ENCODE measurements at places on chromosomes 1 and 21.

GRCh38 chr1:1264026-1264425 is 9.6 kb downstream of the UBE2J2 start:
- DNase-seq = no peak

- no peak for DNase-seq
These were observed 17.8 kb downstream of the CASZ1 start for GRCh38 chr1:10778640-10779039.

DNA sequence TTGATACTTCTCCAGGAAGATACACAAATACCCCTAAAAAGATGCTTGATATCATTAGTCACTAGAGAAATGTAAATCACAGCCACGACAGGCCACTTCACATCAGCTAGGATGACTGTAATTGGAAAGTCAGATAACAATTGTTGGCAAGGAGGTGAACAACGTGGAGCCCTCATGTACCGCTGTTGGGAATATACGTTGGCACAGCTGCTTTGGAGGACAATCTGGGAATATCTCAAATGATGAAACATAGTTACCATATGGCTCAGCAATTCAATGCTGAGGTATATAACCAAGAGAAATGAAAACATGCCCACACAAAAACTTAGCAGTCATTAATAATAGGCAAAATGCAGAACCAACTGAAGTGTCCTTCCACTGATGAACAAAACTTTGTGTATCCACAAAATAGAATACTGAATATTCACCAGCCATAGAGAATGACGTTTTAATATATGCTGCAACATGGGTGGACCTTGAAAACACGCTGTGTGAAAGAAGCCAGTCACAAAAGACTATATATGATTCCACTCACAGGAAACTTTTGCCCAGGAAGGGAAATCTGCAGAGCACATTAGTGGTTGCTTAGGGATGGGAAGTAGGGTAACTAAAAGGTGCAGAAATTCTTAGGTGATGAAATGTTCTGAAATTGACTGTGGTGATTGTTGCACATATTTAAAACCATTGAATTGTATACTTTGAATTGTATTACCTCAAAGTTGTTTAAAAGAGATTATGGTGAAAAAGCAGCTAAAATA is 95.4 kb downstream of the AHCTF1 start:
- no peak for DNase-seq

GRCh38 chr1:19793360-19794046 is 6.2 kb downstream of the TMCO4 start:
- no peak for DNase-seq

- DNase-seq = no peak
These were observed 75.5 kb downstream of the ADAMTS1 start for GRCh38 chr21:26769613-26770188.

GRCh38 chr1:51684776-51685175 is 67.9 kb downstream of the OSBPL9 start:
- no peak for DNase-seq

DNA sequence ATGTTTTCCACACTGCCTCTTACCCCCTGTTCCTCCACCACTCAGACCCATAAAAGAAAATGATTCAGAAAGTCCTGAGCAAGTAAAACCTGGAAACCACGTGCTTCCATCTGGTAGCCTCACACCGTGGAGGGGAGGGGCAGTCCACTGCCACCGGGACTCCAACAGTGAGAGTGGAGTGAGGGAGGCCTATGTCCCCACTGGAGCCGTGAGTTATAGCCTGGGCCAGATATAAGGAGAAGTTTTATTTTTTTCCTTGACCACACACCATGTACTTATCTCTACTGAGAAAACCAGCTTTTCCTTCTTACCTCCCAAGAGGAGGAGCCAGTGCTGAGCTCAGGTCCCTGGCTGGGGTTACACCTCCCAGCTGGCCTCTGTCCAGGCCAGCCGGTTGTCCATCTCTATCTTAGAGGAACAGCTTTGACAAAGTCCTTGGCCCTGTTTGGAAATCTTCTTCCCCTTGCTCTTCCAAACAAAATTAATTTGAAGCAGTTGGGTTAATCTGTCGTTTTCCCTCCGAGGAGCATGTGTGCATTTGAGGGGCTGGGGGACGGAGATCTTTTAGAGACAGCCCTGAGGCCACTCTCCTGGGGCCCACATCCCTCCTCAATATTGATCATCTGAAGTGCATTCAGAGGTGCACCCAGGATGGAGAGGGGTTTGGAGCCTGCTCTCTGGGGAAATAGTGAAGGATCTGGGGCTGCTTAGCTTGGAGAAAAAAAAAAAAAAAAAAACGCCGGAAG is 49.1 kb upstream of the SERBP1 start:
- DNase-seq = no peak

- no peak for DNase-seq
These were observed 380.5 kb upstream of the VAMP3 start for GRCh38 chr1:7390604-7391000.

Data from activated CD4-positive, alpha-beta T cell treated with anti-CD3 and anti-CD28 coated beads for 24 hours (primary cell).